Activated T-cell treated with anti-CD3 and anti-CD28 coated beads, Interleukin-2, amount 50 U/mL, for 72 hours (primary cell): ENCODE measurements at places on chromosomes 4 and X. TPM values are rescaled to one million over a fixed set of nuclear protein-coding genes. Genes with fewer than 3 reads are reported as not detected.

HPGD gene
- 5.2 TPM for total RNA-seq

DNA sequence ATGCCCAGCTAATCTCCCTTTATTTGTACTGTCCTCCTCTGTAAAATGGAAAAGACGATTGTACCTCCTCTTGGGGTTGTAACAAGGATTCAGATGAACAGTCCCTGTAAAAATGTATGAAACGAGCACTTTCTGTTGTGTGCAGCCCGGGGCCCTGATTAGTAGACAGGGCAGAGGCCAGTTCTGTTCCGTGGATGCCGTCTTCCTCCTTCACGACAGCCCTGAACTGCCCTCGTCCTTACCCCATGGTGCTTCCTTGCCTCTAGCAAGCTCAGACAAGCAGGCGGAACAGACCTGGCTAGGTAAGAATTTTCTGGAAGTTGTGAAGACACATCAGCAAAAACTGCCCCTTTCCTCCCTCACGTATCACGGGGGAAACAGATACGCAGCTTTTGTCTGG is 22.3 kb upstream of the TADA2B start:
- DNase-seq: no peak
- H3K36me3 ChIP-seq: no peaks in the 10 kb centered on the region
- H3K4me3 ChIP-seq: no peak overlapping the region
- peak overlapping the region; percentile 68 for H3K27ac ChIP-seq
- H3K4me1 ChIP-seq: no peaks in the 10 kb centered on the region
- no peaks in the 10 kb centered on the region for H3K27me3 ChIP-seq

DNA sequence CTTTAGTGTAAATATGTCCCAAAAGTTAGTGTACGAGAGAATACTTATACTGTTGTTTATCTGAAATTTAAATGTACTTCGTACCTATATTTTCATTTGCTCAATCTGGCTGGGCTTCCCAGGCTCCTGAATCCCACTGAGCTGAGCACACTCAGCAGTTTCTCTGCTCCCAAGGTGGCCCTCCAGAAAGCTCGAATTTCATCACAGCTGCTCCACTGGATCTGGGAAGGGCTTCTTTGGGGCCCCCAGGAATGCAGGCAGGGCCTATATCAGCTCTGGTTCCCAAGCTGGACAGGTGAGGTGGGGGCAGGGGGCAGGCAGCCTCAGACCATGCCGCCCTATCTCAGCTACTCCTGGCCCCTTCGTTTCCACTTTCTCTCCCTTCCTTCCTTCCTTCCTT is 1.5 kb upstream of the FATE1 start:
- H3K27me3 ChIP-seq: peaks cover 37% of the 10 kb centered on the region
- H3K27ac ChIP-seq: no peak overlapping the region
- H3K4me1 ChIP-seq: no peaks in the 10 kb centered on the region
- H3K36me3 ChIP-seq: no peaks in the 10 kb centered on the region
- no peak for DNase-seq

MAB21L2 gene
- total RNA-seq: not detected

GRCh38 chrX:13256603-13257002 is 63.2 kb downstream of the ATXN3L start:
- no peak overlapping the region for H3K27ac ChIP-seq
- peaks cover 2% of the 10 kb centered on the region for H3K36me3 ChIP-seq
- peaks cover 42% of the 10 kb centered on the region for H3K4me1 ChIP-seq

DNA sequence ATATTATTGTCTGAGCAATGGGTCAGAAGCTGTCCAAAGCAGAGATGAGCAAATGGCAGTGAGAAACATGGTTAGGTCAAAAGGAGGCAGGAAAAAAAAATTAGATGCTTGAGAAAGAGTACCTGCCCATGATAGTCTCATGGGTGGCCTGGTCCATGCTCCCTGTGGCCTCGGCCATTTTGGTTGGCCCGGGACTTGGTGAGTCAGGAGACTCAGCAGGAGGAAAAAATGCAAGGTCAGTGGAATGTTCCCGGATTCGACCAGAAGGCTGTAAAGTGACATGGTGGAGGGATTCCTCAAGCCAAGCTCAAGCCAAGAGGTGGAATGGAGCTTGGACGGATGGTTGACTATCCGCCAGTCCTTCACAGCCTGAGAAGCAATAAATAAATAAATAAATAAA is 236.7 kb downstream of the ASMT start:
- H3K27me3 ChIP-seq: no peaks in the 10 kb centered on the region
- H3K36me3 ChIP-seq: no peaks in the 10 kb centered on the region
- no peak for DNase-seq

NSUN7 gene
- 6.7 TPM for total RNA-seq

- peak overlapping the region; percentile 95 for H3K27ac ChIP-seq
- peaks cover 3% of the 10 kb centered on the region for H3K36me3 ChIP-seq
- DNase-seq: peak; percentile 61
- H3K4me3 ChIP-seq: peak overlapping the region; percentile 82
- peaks cover 17% of the 10 kb centered on the region for H3K4me1 ChIP-seq
- no peaks in the 10 kb centered on the region for H3K27me3 ChIP-seq
Measured at GRCh38 chrX:48540028-48540375, 488 bp downstream of the TBC1D25 start.

- H3K4me3 ChIP-seq: no peak overlapping the region
- no peak overlapping the region for H3K27ac ChIP-seq
- peak; percentile 71 for DNase-seq
- no peaks in the 10 kb centered on the region for H3K36me3 ChIP-seq
- peaks cover 5% of the 10 kb centered on the region for H3K4me1 ChIP-seq
Measured at GRCh38 chr4:24488399-24489164, 95.8 kb downstream of the DHX15 start.

DNA sequence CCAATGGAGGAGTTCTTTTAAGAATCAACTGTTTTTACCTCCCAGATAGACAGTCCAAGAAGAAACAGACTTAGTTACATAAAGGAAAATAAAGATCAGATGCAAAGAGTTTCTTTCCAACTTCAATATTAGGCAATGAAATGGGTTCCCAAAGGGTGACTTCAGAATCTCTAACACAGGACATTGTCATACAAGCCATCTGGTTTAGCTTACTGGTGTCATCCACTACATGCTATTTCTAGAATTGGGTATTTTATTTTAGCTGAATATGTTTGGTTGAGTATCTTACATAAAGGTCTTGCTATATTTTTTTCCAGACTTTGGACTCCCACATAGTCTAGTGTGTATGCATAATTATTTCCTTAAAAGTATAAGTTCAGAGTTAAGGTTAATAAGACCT is 162.1 kb upstream of the SLC7A11 start:
- H3K4me3 ChIP-seq: no peak overlapping the region
- no peak overlapping the region for H3K27ac ChIP-seq
- H3K36me3 ChIP-seq: no peaks in the 10 kb centered on the region
- H3K27me3 ChIP-seq: no peaks in the 10 kb centered on the region
- no peak for DNase-seq

CITED1 gene
- not detected for total RNA-seq

DNA sequence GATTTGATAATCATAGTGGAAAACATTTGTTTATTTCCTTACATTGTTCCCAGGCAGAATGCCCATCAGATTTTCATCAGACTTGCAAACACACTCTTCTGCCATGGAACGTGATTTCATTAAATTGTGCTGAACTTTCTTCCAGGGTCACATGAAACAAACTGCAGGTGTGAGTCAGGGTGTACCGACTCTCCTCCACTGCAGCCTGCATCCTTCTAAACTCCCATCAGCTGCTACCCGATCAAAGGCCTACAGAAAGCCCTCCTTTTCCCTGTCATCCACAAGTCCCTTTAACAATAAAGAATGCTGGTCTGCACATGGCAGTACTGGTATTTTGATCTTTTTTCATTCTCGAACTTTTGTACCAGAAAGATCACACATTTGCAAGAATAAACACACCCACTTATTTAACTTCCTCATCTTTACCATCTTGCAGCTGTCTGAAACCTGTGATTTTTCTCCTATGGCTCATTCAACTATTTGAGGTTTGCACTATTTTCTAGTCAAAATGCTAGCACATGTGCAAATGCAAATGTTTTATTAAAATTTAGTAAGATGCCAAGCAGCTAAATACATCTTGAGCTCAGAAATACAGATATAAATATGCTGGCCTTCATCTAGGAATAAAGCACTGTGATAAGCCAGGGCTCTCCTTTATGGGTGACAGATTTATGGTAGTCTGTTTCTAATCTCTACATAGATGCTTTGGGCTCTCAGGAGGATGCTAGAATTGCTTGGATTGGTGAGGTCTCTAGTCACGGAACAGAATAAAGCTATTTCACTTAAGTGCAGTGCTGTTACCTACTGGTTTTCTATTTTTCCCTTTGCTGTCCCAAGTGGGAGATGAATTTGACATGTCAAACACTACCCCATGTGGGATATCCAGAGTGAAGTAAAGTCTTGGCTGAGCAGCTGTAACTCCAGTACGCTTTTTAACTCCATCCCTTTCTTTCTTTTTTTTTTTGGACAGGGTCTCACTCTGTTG is 25.8 kb upstream of the ARHGAP24 start:
- no peaks in the 10 kb centered on the region for H3K27me3 ChIP-seq
- H3K27ac ChIP-seq: no peak overlapping the region
- H3K36me3 ChIP-seq: no peaks in the 10 kb centered on the region

TGIF2LX gene
- not detected for total RNA-seq

DNA sequence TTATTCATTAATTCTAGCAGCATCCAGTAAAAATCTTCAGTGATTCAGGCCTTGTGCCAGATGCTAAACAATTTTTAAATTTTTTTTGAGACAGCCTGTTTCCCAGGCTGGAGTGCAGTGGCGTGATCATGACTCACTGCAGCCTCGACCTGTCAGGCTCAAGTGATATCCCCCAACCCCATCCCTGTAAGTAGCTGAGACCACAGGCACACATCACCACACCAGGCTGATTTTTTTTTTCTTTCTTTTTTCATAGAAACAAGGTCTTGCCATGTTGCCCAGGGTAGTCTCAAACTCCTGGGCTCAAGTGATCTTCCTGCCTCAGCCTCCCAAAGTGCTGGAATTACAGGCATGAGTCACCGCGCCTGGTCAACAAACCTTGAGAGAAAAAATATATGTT is 705.5 kb downstream of the ARAP2 start:
- H3K4me1 ChIP-seq: no peaks in the 10 kb centered on the region
- H3K27me3 ChIP-seq: no peaks in the 10 kb centered on the region
- no peaks in the 10 kb centered on the region for H3K36me3 ChIP-seq

RHOH gene
- total RNA-seq: 150 TPM

- no peaks in the 10 kb centered on the region for H3K36me3 ChIP-seq
- no peak for DNase-seq
- no peak overlapping the region for H3K4me3 ChIP-seq
Measured at GRCh38 chr4:18535948-18536347, 514.4 kb upstream of the LCORL start.

DNA sequence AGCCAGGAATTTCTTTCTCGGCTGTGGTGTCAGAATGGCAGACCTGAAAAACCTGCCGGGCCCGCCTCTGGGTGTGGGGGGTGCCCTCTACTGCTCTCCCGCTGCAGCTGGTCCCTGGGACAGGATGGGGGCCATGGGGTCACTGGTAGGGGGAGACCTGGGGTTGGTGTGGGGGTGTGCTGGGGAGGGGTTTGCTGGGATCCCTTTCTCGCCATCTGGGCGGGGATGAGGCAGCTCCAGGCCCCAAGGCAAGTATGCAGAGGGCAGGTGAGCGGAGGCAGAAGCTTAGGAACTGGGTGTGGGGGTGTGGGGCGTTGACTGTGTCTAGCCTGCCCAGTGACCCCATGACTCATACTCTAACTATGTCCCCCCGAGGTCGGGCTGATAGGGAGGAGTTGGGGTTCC is 884 bp downstream of the CCDC120 start:
- peaks cover 12% of the 10 kb centered on the region for H3K4me1 ChIP-seq
- no peak overlapping the region for H3K4me3 ChIP-seq
- no peaks in the 10 kb centered on the region for H3K36me3 ChIP-seq
- H3K27ac ChIP-seq: no peak overlapping the region
- DNase-seq: no peak
- H3K27me3 ChIP-seq: peaks cover 4% of the 10 kb centered on the region

- H3K27ac ChIP-seq: no peak overlapping the region
- DNase-seq: no peak
- H3K4me3 ChIP-seq: no peak overlapping the region
- H3K36me3 ChIP-seq: no peaks in the 10 kb centered on the region
- H3K4me1 ChIP-seq: no peaks in the 10 kb centered on the region
Measured at GRCh38 chr4:168794881-168795280, 215.2 kb downstream of the CBR4 start.

DNA sequence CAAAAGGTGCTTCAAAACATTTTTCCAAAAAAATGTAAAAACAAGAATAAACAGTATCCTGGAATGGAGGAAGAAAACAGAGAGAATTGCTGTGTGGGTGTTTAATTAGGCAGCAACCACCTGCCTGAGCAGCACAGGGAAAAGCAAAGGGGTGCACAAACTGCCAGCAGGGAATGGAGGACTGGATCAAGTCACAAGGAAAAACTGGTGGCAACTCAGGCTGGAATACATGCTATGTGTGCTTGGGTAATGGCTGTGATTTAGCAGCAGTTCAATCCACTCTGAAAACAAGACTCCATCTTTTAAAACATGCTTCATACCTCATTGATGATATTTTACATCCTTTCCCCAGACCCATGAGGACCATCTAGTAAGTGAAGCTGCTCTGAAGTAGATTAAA is 179.5 kb downstream of the HS6ST2 start:
- no peaks in the 10 kb centered on the region for H3K36me3 ChIP-seq
- H3K27ac ChIP-seq: no peak overlapping the region
- DNase-seq: no peak
- H3K4me1 ChIP-seq: peaks cover 23% of the 10 kb centered on the region

DNA sequence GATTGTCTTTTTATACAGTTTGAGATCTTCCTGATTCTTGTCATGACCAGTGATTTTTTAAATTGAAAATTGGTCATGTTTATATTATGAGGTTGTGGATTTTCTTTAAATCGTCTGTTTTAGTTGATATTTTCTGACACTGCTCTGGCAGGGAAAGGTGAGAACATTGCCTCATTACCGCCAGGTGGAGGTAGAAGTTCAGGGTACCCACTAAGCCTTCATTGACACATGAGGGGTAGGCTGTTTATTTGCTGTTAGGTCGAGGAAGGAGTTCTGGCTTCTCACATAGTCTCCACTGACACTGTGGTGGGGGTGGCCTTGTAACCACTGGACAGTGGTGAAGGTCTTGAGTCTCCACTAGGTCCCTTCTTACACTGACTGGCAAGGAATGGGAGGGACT is 117.6 kb upstream of the GPR101 start:
- DNase-seq: no peak
- H3K4me1 ChIP-seq: no peaks in the 10 kb centered on the region
- H3K36me3 ChIP-seq: no peaks in the 10 kb centered on the region
- H3K27ac ChIP-seq: no peak overlapping the region
- H3K4me3 ChIP-seq: no peak overlapping the region

GRCh38 chr4:169640261-169640870 is 20.0 kb downstream of the CLCN3 start:
- peaks cover 2% of the 10 kb centered on the region for H3K36me3 ChIP-seq
- H3K27me3 ChIP-seq: no peaks in the 10 kb centered on the region
- no peak overlapping the region for H3K4me3 ChIP-seq
- DNase-seq: no peak
